ENCODE measurements at places on chromosomes 5 and 9. TPM values are rescaled to one million over a fixed set of nuclear protein-coding genes. Genes with fewer than 3 reads are reported as not detected.

DNA sequence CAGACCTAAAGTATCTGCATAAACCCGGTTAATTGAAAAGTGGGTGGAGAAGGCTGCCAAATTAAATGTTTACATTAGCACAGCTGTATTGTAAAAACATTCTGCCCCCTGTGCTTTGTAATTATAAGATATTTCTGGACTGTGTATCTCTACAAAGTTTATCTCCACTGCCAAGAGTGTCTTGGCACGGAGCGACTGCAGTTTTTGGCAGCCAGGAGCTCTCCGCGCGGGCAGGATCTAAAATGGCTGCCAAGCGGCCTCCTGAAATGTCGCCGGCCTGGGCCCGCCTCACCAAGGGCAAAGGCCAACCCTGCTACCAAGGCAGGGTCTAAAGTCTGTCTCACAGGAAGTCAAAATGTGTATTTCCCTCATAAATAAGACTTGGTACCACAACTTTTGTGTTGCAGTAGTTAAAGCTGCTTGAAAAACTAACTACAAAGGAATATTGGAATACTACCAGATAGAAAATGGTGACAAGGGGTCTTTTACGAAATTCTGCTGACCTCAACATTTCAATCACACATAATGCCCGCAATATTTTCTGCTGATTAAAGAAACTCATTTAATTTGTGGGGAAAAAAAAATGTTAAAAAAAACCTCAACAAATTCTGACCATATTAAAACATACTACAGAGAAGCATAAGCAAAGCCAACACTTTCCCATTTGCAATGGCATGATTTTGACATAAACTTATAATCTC, 110.4 kb downstream of the NFIB start:
- no peak overlapping the region for H3K27ac ChIP-seq
- H3K36me3 ChIP-seq, result no peaks in the 10 kb centered on the region
- H3K27me3 ChIP-seq, result no peaks in the 10 kb centered on the region
- no peaks in the 10 kb centered on the region for H3K4me1 ChIP-seq

DNA sequence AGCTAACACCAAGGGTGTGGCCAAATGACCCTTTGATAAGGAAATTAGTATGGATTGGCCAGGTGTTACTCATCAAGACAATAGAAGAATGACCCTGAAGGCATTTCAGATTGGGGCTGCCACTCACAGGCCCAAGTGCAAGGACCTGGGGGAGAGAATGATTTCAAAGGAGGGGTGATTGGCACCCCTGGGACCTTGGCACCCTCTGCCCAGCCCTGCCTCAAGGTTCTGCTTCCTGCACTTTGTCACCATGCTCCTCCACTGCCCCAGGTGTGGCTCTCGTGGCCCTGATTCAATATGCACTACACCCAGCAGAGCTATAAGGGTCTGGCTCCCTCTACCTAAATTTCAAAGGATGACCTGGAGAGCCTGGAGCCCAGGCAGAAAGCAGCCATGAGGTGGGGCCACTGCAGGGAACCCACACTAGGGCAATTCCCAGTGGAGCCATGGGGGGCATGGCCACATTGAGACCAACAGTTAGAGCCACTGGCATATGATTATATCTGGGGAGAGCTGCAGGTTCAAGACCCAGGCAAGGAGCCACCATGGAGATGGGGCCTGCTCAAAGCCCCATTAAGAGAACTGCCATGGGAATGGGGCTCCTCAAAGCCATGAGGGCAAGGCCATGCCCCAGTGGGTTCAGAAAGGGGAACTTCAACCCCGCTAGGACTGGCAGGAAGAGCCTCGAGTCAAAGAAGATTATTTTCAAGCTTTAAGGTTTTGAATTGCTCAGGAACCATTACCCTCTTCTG, 93.0 kb downstream of the CEMIP2 start:
- H3K4me3 ChIP-seq, result no peak overlapping the region
- H3K36me3 ChIP-seq, result no peaks in the 10 kb centered on the region
- no peak overlapping the region for H3K27ac ChIP-seq
- H3K4me1 ChIP-seq, result no peaks in the 10 kb centered on the region
- no peak for DNase-seq

DNA sequence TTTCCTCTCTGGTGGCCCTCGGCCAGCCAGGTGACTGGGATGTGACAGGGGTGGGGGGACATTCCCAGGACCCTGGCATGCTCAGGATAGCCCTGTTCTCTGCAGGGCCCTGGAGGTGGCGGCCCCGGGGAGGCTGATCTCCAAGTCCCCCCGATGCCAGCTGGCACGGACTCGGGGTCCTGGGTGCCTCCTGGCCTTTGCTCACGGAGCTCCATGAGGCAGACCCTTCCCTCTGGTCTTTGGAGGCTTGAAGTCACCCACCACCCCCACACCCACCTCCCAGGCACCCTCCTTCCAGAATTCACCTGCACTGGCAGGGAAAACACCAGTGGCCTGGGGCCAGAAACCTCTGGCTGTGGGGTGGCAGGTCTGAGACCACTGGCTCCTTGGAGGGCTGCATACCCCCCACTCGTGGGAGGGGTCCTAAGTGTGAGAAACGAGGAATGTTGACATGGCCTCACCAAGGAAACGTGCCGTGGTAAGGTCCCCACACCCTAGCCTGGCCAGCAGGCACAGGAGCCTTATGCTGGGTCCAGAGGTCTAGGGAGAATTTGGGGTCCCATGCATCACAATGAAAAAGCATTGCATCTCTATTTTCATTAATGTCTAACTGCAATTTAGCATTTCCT, 130.8 kb upstream of the FAM120A start:
- H3K4me3 ChIP-seq, result no peak overlapping the region
- no peaks in the 10 kb centered on the region for H3K27me3 ChIP-seq
- no peaks in the 10 kb centered on the region for H3K36me3 ChIP-seq
- DNase-seq, result no peak

DNA sequence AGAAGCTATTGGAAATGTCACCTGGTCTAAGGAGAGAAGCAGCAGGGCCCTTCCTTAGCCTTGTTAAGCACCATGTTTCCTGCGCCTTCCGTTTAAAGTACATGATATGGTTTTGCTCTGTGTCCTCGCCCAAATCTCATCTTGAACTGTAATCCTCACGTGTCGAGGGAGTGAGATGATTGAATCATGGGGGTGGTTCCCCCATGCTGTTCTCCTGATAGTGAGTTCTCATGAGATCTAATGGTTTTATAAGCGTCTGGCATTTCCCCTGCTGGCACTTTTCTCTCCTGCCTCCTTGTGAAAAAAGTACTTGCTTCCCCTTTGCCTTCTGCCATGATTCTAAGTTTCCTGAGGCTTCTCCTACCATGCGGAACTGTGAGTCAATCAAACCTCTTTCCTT, 49.7 kb downstream of the PRDM6 start:
- H3K36me3 ChIP-seq, result no peaks in the 10 kb centered on the region
- no peak for DNase-seq
- no peaks in the 10 kb centered on the region for H3K4me1 ChIP-seq
- no peak overlapping the region for H3K27ac ChIP-seq

DNA sequence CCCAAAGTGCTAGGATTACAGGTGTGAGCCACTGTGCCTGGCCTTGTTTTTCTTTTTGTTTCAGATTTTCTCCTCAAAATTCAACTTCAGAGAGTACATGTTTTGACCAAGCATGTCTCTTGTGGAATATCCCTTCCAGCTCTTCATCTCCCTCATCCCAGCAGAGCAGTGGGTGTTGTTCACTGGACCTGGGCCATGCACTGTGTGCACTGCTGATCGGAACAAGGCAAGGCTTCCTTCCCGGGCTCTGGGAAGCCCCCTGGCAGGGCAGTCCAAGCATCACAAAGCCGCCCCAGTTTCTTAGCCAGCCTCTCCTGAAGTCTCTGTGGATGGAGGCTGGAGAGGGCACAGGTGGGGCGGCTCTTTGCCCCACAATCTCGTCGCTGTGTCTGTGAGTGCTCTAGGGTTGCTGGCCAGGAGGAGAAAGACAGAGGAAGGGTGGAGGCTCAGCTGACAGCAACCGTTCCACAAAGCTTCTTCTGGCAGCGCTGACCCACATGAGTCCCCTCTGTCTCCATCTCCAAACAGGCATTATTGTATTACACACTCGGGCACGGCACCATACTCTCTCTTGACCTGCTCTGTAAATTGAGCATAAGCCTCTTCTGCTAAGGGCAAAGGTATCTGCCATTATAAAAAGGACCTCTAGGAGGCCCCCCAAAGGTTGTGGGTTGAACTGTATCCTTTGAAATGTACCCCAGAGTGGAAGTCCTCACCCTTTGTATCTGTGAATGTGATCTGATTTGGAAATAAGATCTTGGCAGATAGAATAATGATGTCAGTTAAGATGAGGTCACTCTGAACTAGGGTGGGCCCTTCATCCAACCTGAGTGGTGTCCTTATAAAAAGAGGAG, 89.6 kb downstream of the TARS1 start:
- no peak overlapping the region for H3K4me3 ChIP-seq
- DNase-seq, result peak; percentile 18
- H3K36me3 ChIP-seq, result no peaks in the 10 kb centered on the region
- peaks cover 9% of the 10 kb centered on the region for H3K4me1 ChIP-seq

Gene NPDC1
- 31.3 TPM for total RNA-seq

DNA sequence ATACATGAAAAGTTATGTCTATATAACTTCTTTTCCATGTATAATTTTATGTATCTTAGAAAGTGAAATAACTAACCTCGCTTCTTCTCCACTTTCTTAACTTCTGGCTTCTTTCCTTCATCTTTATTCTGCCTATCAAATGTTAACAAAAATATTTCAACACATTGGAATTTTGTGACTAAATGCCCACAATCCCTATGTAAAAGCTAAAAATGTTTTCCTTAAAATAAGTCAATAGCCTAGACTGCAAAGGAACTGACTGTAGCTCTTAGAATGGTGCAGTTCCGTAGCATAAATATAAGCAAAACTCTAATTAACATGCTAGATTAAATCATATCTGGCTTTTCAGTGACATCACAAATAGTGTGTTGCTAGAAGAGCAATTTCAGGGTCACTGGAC, 40.9 kb downstream of the PSIP1 start:
- H3K4me3 ChIP-seq, result no peak overlapping the region
- DNase-seq, result no peak
- no peaks in the 10 kb centered on the region for H3K4me1 ChIP-seq
- peaks cover 76% of the 10 kb centered on the region for H3K36me3 ChIP-seq
- H3K27ac ChIP-seq, result peak overlapping the region; percentile 49

- no peaks in the 10 kb centered on the region for H3K4me1 ChIP-seq
- no peak for DNase-seq
- no peak overlapping the region for H3K27ac ChIP-seq
- no peak overlapping the region for H3K4me3 ChIP-seq
- no peaks in the 10 kb centered on the region for H3K27me3 ChIP-seq
- H3K36me3 ChIP-seq, result no peaks in the 10 kb centered on the region
Observed at GRCh38 chr5:144187699-144188294, 17.1 kb downstream of the KCTD16 start.

GRCh38 chr9:126699401-126699881, 85.7 kb downstream of the LMX1B start:
- peak; percentile 1 for DNase-seq
- H3K36me3 ChIP-seq, result no peaks in the 10 kb centered on the region
- peaks cover 52% of the 10 kb centered on the region for H3K27me3 ChIP-seq
- H3K4me1 ChIP-seq, result peaks cover 10% of the 10 kb centered on the region

GRCh38 chr9:94560237-94560636, 5.4 kb downstream of the PCAT7 start:
- H3K4me1 ChIP-seq, result no peaks in the 10 kb centered on the region
- H3K27ac ChIP-seq, result no peak overlapping the region
- H3K27me3 ChIP-seq, result no peaks in the 10 kb centered on the region
- no peak overlapping the region for H3K4me3 ChIP-seq
- H3K36me3 ChIP-seq, result peaks cover 7% of the 10 kb centered on the region

- no peaks in the 10 kb centered on the region for H3K4me1 ChIP-seq
- no peaks in the 10 kb centered on the region for H3K36me3 ChIP-seq
- H3K27me3 ChIP-seq, result no peaks in the 10 kb centered on the region
- H3K27ac ChIP-seq, result no peak overlapping the region
- H3K4me3 ChIP-seq, result no peak overlapping the region
Observed at GRCh38 chr9:128903079-128903461, 17.7 kb upstream of the PHYHD1 start.

GRCh38 chr9:127791085-127791484, 5.3 kb downstream of the CDK9 start:
- H3K36me3 ChIP-seq, result no peaks in the 10 kb centered on the region
- DNase-seq, result no peak
- H3K27me3 ChIP-seq, result no peaks in the 10 kb centered on the region
- H3K4me1 ChIP-seq, result peaks cover 6% of the 10 kb centered on the region
- H3K27ac ChIP-seq, result no peak overlapping the region
- no peak overlapping the region for H3K4me3 ChIP-seq

Gene PLPP7
- total RNA-seq, result 11.5 TPM

- H3K36me3 ChIP-seq, result no peaks in the 10 kb centered on the region
- H3K4me3 ChIP-seq, result peak overlapping the region; percentile 50
- peak; percentile 62 for DNase-seq
- peaks cover 100% of the 10 kb centered on the region for H3K27me3 ChIP-seq
- no peak overlapping the region for H3K27ac ChIP-seq
Observed at GRCh38 chr5:50969151-50970031, 303.0 kb downstream of the PARP8 start.

DNA sequence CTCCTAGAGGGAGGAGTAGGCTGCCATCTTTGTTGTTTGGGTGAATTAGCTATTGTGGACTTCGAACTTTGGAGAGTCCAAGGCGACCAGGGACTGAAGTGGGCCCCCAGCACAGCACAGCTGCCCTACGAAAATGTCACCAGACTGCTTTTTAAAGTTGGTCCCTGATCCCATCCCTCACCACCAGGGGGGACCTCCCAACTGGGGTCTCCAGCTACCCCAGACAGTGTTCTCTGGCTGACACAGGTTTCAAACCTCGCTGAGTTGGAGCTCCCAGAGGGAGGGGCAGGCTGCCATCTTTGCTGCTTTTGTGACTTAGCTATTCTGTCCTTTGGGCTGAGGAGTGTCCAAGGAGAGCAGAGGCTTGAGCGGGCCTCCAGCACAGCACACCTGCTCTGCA, 45.7 kb upstream of the ADRB2 start:
- H3K27me3 ChIP-seq, result no peaks in the 10 kb centered on the region
- no peaks in the 10 kb centered on the region for H3K4me1 ChIP-seq
- no peak overlapping the region for H3K4me3 ChIP-seq
- peak; percentile 3 for DNase-seq

GRCh38 chr5:139413963-139414362, 10.1 kb upstream of the SPATA24 start:
- no peaks in the 10 kb centered on the region for H3K27me3 ChIP-seq
- no peak overlapping the region for H3K27ac ChIP-seq
- no peaks in the 10 kb centered on the region for H3K36me3 ChIP-seq
- DNase-seq, result no peak

- no peaks in the 10 kb centered on the region for H3K36me3 ChIP-seq
- no peaks in the 10 kb centered on the region for H3K27me3 ChIP-seq
- no peak for DNase-seq
- peaks cover 54% of the 10 kb centered on the region for H3K4me1 ChIP-seq
- no peak overlapping the region for H3K27ac ChIP-seq
- no peak overlapping the region for H3K4me3 ChIP-seq
Observed at GRCh38 chr9:16485160-16485559, 385.3 kb downstream of the BNC2 start.

Gene C1QTNF3
- 6.4 TPM for total RNA-seq

Gene GRPEL2
- 42.5 TPM for total RNA-seq

GRCh38 chr5:121006217-121006616, 542.1 kb downstream of the PRR16 start:
- H3K4me1 ChIP-seq, result no peaks in the 10 kb centered on the region
- no peaks in the 10 kb centered on the region for H3K36me3 ChIP-seq
- no peak for DNase-seq
- no peaks in the 10 kb centered on the region for H3K27me3 ChIP-seq
- no peak overlapping the region for H3K27ac ChIP-seq

All from neural progenitor cell (in vitro differentiated cells).